ENCODE measurements at places on chromosomes 1 and 21. TPM values are rescaled to one million over a fixed set of nuclear protein-coding genes. Genes with fewer than 3 reads are reported as not detected.

The UMODL1 gene
- total RNA-seq: not detected

The AMPD2 gene
- total RNA-seq: 59.4 TPM

The IQCC gene
- 1.8 TPM for total RNA-seq

The GADD45A gene
- total RNA-seq: 48.0 TPM

GRCh38 chr1:69315823-69316222, 251.9 kb upstream of the LRRC7 start:
- DNase-seq: no peak

DNA sequence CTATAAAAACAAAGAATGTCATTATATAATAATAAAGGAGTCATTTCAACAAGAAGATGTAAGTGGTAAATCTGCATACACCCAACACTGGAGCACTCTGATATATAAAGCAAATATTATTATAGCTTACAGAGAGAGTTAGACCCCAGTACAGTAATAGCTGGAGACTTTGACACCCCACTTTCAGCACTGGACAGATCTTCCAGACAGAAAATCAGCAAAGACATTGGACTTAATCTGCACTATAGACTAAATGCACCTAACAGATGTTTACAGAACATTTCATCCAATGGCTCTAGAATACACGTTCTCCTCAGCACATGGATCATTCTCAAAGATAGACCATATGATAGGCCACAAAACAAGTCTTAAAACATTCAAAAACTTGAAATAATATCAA, 20.0 kb upstream of the KCNH1 start:
- no peak for DNase-seq

DNA sequence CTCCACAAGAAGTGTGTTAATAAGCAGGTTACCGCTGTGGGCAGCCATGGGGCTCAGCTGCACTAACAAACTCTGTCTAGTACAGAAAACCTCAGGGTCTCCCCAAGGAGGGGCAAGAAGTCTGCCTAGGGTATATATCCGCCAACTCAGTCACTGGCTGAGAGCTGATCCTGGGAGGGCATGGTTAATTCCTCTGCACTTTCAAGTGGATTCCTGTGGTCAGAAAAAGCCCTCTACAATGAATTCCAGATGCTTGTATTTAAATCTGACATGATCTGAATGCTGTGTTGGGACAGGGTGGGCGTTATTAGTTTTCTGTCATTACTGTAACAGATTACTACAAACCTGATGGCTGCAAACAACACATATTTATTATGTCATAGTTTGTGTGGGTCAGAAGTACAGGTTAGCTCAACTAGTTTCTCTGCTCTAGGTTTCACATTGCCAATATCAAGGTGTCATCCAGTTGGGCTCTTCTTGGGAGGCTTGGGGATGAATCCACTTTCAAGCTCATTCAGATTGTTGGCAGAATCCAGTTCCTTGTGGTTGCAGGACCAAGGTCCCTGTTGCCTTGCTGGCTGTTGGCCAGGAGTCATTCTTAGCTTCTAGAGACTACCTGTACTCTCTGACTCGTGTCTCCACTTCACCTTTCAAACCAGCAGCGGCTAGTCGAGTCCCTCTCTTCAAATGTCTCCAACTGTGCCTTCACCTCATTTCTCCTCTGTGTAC, 8.0 kb upstream of the SELE start:
- DNase-seq: no peak

DNA sequence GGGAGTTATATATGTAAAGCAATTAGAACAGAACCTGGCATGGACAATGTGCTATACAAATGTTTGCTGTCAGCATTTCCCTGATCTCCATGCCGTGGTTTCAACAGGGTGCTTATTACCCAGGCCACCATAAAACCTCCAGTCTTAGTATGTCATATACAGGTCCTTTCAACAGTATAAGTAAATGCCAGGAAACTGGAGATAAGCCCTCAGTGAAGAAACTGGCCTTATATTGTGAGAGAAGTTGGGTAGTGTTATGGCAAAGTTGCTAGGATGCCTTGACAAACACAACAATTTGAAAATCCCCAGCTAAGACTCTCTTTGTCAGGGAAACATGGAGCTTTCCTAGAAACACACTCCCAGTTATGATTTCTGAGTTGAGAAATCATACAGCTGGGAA, 850.2 kb upstream of the ADAMTS5 start:
- no peak for DNase-seq

DNA sequence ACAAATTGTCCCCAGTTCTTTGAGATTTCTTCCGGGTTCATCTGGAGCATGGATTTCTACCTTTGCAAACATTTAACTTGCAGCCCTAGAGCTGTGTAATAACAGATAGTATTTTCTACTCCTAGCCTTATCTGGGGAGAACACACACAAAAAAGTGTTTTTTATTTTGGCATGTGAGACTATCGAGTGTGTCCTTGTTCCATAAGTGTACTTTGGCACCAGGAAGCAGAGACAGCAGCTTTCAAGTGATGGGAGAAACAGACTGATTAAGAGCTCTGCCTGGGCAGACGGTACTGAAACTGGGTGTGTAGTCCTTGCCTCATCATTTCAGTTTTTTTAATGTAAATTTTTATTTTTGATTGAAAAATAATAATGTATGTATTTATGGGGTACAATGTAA, 297.4 kb downstream of the ST6GALNAC3 start:
- DNase-seq: no peak

- DNase-seq: no peak
These were observed 159.0 kb upstream of the BACE2 start for GRCh38 chr21:41008974-41009373.

DNA sequence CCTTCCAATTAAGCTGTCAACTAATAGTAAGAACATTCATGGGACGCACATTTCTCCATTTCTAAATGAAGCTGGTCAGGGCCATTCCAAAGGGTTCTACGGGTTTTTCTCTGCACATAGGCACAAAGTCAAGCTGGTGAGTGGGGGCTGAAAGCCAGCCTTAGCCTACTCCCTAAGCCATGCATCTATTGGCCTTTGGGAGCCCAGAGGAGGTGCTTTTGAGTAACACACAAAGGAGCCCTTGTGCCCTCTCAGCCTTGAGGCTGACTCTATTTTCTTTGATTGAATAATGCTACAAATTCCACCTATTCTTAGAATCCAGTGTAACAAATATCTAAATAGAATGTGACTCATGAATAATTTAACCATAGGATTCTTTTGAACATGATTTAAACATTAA, 73.6 kb downstream of the RGS13 start:
- no peak for DNase-seq

DNA sequence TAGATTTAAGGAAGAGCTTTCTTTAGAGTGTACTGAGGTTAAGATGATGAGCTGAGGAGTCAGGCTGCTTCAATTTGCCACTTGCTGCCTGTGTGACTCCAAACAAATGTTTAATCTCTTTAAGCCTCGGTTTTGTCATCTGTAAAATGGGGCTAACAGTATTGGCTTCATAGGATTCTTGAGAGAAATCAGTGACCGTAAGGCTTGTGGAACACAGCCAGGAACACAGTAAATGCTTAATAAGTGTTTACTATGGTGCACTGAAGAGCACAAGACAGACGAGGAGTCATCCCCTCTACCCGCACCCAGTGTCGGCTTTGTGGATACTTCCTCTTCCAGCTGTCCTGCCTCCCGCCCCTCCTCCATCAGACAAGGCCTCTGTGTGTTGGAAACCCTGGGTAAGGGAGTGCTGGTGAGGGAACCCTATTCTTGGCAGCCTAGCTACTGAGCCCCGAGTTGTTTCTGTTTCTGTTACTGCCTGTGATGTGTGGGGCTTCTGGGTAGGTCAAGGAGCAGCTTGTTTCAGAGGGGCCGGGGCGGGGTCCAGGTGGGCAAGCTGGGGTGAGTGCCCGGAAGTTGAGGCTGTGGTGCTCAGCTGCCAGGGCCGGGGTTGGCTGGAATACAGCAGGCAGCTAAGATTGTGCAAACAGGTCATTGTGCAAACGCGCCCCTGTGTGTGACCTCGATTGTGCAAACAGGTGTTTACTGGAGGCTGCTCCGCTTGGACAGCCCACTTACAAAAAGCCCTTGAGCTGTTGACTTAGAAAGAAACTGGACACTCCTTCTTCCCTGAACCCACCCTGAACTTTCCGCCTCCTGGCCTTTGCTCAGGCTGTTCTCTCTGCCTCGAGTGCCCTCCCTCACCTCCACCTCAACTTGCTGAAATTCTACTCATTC, 4.0 kb upstream of the CSF3R start:
- peak; percentile 36 for DNase-seq

DNA sequence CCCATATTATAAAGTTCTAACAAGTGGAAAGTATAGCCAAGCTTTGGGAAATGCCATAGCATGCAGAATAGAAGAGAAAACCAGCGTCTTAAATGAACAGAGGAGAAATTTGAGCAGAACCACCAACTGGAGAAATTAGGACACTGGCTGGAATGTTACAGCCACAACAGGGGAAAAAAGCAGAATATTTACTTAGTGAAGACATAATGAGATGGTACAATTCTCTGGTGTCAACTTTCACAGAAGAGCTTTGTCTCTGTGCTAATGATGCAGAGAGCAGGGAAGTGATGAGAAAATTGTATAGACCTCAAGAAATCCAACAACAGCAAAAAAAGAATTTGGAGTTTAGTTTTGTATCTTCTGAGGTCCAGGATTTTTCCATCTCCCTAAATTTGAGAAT, 249.7 kb downstream of the KIF26B start:
- no peak for DNase-seq

DNA sequence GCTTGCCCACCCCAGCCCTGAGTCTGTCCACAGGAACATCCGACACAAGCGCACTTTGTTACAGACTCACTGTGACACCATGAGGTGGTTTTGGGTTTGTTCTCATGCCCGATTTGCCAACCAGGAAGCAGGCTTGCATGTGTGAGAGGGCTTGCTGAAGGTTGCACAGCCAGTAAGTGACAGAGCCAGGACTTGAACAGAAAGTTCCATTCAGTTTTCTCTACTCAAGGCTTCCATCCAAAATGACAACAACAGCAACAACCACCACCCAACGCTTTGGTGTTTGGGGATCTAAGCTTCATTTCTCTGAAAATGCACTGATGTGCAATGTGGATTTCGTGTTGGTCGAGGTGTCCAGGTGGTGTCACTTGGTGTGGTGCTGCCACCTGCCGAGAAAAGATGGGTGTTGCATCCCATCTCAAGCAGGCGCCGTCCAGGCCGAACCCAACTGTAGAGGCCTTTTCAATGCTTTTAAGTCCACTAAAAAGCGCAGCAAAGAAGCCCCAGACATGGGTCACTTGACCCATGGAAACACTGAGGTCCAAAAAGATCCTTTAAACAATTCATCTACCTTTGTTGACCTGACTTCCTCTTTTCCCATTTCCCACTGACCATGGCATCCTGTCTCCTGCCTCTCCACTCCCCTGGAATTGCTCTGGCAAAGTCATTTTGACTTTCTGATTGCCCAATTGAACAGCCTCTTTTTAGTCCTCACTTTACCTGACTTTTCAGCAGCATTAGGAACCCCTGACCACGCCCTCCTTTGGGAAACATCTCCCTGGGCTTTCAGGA, 12.2 kb downstream of the CITED4 start:
- no peak for DNase-seq
